ENCODE measurements at places on chromosomes 4 and X.
A peak's percentile ranks its signal among the peaks of the same experiment; 100 is the strongest.

GRCh38 chr4:153661215-153661822 is 22.8 kb upstream of the TLR2 start:
- peak; percentile 94 for DNase-seq

DNA sequence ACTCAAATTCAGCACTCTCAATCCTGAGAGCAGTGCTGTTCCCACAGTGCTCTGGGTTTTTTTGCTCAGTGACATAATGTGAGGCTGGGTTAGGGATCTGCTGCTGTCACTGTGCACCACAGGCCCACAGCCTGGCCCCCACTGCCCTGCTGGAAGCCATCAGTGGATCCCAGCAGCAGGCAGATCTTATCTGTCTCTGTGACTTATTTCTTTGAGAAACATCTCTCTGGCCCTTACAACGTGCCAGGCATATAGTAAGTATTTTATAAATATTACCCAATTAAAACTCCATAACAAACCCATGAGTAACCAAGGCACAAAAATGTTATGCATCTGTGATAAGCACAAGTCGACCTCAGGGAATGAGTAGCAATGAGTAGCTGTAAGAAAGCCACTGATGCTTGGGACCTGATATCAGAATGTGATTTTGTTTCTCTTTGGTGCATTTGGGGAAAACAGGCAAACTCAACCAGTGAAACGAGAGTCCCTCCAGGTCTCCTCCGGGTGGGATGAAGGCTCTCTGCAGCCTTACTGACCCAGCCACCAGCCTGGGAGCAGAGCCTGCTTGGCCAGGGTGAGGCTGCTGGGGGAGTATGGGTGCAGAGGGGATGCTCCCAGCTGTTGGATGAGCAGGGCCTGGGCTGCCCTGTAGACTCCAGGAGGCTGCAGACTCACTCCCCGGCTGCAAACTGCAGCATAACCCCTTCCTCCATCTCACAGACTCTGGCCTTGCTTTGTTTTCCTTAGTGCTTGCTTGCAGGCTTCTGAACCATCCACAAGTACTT is 172.7 kb upstream of the LNX1 start:
- no peak for DNase-seq

GRCh38 chr4:4302416-4302815 is 12.4 kb downstream of the ZBTB49 start:
- no peak for DNase-seq

DNA sequence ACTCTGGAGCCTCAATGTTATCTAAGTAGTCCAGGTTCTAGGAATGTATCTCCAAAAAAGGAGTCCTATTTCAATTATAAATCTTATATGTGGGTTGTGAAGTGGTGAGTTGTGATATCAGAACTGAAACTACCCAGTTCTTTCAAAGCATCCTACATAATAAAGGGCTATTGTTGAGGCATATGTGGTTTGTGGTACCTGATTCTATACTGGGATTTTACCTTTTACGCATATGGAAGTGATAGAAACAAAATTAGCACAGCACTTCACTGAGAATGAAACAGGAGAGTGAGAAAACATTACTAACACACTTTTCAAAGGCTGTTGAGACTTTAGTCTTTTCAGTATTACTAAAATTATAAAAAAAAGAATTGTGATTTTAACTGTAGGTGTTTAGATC is 417.7 kb upstream of the GALNT7 start:
- no peak for DNase-seq

DNA sequence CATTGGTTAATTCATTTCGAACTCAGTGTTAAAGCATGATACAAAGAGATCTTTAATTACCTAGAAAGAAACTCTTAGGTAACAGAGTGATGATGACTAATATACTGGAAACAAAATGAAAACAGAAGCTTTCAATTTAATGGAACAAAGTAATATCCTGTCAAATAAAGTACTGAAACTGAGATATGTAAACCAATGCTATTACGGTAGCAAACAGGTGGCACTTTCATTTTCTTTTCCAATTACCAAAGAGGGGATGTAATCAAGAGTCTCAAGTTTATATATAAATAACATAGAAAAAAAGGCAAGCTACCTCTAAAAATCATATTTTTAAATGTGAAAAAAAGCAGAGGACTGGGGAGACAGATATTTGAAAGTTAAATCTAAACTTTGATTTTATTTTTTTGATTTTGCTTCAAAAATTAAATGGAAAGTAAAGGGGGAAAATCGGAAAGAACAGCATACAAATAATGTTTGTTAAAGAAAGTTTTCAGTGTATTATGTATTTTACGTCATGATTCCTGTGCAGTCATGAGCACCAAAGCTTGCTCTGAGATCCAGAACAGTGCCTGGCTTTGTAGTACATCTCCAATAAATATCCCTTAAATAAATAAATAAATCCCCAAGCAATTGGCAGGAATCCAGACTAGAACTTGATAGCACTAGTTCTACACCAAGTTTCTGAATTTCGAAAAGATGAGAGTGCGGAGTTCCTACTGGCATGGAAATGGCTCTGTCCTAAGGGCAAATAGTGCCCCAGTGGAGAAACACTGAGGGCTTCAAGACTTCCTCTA is 25.0 kb upstream of the RAPGEF2 start:
- no peak for DNase-seq

DNA sequence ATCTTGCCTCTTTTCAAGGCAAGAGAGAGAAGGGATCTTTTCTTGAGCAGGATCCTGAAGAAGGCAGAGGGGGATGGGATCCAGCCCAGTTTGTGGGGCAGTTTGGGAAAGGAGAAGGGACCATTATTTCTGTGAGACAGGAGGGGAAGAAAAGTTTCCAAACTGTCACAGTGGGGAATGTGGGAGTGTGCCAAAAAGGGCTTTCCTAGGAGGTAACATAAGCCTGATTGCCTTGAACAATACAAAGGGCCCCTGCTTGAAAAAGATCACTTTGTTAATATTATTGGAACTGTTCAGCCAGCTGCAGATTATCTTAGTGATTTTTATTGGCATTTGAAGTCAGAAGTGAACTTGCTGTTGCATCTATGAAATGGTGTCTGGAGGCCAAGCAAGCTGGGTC is 55.2 kb downstream of the MTM1 start:
- no peak for DNase-seq
